ENCODE measurements at places on chromosomes 3 and 15.

DNA sequence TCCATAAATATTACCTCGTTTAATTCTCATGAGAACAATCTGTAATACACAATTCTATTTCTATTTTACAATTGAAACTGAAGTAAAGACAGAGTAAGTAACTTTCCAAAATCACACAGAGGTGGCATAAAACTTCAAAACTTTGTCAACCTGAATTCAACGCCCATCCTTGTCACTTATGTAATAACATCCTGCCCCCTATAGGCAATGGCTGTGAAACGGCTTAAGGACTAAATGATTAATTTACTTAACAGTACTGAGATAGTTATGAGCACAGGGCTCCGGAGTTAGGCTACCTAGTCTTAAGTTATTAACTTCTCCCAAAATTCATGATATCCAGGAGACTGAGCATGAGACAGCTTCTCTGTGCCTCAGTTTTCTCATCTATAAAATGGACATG, 293.1 kb upstream of the CHRM5 start:
- DNase-seq: peak; percentile 36

DNA sequence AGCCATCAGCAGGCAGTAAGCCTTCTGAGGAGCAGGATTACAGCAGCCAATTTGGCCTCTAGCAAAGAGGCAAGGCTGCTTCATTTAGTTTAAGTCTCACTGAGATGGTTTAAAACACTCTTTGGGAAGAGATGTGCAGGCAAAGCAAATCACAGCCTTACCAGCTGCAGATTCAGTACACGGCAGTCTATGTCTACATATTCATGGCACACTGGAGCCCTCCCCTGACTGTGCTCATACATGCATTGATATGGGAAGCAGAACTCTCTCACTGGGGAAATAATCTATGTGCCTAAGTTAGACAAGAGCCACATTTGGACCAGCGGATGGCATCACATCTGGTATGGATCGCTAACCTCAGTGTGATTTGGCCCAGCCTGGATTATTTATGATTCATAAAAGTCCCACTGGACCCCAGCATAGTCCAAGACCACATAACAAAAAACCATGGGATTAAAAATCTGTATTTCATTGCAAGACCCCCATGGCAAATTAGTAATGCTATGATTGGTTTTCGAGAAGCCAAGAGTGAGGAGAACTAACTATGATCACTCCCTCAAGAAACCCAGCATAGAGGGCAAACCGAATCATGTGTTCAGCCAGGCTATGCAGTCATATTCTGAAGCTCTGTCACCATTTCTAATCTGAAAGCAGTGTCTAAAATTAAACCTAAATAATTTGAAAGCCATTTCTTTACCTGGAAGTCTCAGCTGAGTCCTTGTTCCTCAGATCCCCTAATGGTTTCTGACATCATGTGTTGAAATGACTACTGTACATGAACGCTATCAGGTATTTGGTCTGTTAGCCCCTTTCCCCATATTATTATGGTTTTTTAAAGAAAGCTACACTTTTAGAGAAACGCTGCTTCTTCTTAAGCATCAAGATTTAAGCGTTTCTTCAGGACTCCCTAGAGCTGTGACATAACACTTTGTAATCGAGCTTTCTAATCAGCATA, 1.2 kb downstream of the PRICKLE2 start:
- peak; percentile 85 for DNase-seq

- no peak for DNase-seq
Measured at GRCh38 chr3:140465988-140466387, 211.9 kb upstream of the TRIM42 start.

DNA sequence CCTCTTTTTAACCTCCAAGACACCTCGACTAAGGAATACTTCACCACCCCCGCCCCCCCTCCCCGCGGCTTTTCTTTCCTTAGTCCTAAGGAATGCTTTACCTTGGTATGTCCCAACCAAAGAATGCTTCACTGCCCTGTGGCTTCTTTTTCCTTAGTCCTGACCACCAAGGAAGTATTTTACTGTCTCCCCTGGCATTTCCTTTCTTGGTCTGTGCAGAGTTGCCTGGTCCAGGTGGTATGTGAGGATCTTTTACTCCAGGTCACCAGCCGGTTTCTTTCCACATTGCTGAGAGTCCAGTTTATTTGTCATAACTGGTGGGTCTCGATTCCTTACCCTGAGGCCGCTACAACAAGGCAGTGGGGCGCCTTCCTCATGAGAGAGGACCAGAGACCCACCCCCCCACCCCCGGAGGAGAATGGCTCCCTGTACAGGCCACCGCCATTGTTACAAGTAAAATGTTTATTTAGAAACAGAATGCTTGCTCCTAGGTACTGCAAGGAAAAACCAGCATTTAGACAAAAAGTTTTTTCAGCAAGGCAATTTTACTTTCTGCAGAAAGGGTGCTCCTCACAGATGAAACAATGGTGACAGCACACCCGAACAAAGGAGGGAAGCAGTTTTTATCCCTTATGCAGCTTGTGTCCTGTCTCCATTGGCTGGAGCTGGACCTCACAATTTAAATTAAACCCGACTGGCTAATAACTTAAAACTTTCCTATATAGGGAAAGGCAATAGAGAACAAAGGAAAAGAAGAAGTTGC, 23.1 kb upstream of the MTHFS start:
- DNase-seq: no peak

GRCh38 chr15:70523616-70524015, 239.7 kb downstream of the UACA start:
- no peak for DNase-seq

GRCh38 chr3:188267790-188268335, 113.9 kb downstream of the LPP start:
- DNase-seq: no peak

GRCh38 chr3:17935222-17935621, 192.8 kb upstream of the TBC1D5 start:
- DNase-seq: peak; percentile 85

GRCh38 chr3:11495948-11496557, 147.7 kb downstream of the VGLL4 start:
- peak; percentile 64 for DNase-seq

GRCh38 chr3:188860147-188860546, 311.6 kb upstream of the TPRG1 start:
- no peak for DNase-seq

- no peak for DNase-seq
Measured at GRCh38 chr15:85568261-85568808, 187.9 kb downstream of the AKAP13 start.

GRCh38 chr3:96213393-96213792, 601.0 kb upstream of the EPHA6 start:
- no peak for DNase-seq

- DNase-seq: no peak
Measured at GRCh38 chr3:148021381-148021780, 612.2 kb downstream of the ZIC1 start.

GRCh38 chr3:138638641-138639040, 30.1 kb downstream of the FAIM start:
- no peak for DNase-seq

DNA sequence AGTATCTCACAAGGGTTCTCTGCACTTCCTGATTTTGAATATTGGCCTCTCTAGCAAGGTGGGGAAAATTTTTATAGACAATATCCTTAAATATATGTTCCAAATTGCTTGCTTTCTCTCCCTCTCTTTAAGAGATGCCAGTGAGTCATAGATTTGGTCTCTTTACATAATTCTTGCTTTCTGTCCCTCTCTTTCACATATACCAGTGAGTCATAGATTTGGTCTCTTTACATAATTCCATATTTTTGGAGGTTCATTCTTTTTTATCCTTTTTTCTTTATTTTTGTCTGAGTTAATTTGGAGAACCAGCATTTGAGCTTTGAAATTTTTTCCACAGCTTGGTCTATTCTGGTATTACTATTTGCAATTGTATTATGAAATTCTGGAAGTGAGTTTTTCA, 77.7 kb upstream of the NUDT16 start:
- no peak for DNase-seq

- no peak for DNase-seq
Measured at GRCh38 chr15:63110428-63111026, 11.1 kb upstream of the LACTB start.

GRCh38 chr3:13389378-13389777, 30.7 kb downstream of the NUP210 start:
- no peak for DNase-seq

DNA sequence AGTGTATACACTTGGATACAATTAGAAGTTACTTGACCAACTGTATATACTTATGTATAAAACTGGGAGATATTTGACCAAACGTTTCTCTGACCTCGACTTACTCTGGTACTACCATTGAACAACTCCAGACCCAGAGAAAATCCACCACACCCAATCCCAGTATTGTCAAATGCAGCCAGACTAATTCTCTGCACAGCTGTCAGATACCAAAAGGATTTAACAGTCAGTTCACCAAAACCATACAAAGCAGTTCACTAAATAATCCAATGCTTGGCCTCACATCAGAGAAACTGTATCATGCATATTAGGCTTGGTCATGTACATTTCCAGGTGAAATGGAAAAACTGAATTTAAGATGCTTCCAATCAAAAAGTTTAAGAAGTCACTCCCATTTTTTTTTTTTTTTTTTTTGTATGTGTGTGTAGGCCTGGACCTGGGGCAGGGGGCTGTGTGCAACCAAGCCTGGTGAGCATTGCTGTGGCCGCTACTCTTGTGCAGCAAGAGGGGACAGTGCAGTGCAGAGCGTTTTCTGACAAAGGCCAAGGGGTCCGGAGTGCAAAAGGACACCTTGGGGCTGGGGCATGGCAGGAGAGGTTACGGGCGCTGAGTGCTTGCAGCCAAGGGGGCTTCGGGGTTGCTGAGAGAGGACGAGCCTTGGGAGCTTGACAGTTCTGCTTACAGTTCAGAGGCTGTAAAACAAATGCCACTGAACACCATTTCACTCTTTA, 1.4 kb downstream of the TOMM70 start:
- DNase-seq: no peak

DNA sequence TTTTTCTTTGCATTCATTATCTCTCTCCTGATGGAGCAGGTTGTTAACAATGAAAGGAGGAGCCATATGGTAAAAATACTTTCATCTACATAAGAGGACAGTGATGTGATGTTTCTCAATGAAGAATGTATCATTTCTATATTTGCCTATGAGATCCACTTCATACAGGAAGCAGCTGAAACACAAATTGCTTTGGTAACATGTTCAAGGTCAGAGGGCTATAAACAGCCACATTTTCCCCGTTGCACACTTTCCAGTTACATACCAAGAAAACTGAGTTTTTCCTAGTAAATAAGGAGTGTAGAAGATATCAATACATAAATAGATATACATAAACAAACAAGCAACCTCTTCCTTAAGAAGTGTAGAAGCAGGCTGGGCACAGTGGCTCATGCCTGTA, 32.6 kb upstream of the GYG1 start:
- no peak for DNase-seq

DNA sequence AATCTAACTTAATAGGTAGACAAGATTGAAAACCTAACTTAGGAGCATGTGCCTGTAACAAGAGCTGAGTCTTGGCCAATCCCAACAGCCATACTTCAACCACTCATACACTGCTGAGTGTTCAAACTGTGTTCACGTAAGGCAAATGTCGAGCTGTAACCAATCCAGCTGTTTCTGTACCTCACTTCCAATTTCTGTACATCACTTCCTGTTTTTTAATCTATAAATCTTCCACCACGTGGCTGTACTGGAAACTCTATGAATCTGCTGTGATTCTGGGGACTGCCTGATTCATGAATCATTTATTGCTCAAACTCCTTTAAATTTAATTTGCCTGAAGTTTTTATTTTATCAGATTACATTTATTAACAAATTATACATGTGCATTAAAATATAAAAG, 44.6 kb upstream of the NEDD4 start:
- no peak for DNase-seq

- no peak for DNase-seq
Measured at GRCh38 chr15:26869628-26870027, 2.8 kb downstream of the GABRA5 start.

DNA sequence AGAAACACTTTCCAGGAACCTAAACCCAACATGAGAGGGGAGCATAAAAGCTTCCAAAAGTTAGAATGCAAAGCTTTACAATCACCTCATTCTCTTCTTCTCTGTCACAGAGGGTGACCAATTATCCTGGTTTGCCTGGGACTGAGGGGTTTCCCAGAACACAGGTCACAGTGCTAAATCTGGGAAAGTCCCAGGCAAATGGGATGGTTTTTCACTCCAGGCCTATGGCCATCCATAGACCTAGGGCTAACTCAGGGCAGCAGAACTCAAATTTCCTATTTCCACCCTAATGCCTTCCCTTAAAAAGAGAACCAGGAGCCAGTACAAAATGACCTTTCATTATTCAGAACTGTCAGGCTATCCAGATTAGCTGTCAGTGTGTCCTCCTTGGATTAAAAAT, 77.0 kb downstream of the TM4SF4 start:
- no peak for DNase-seq

GRCh38 chr3:98985431-98985830, 83.9 kb upstream of the DCBLD2 start:
- no peak for DNase-seq

GRCh38 chr15:39338251-39338650, 242.6 kb upstream of the THBS1 start:
- DNase-seq: no peak

GRCh38 chr3:175297216-175297615, 438.1 kb downstream of the NAALADL2 start:
- no peak for DNase-seq

DNA sequence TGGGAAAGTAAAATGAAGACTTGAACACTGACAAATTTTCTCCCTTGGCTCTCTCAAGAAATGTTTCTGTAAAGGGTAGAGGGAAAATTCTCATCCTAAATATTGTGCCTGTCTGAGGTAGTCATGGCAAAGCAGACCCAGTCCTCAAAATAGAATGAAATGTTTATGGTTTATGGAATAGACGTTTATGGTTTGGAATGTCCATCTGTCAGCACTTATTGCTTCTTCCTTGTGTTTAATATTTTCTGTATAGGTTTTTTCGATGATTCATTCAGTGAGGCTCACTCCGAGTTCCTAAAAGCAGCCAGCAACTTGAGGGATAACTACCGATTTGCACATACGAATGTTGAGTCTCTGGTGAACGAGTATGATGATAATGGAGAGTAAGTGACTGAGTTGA, 13.9 kb downstream of the ELL3 start:
- no peak for DNase-seq

DNA sequence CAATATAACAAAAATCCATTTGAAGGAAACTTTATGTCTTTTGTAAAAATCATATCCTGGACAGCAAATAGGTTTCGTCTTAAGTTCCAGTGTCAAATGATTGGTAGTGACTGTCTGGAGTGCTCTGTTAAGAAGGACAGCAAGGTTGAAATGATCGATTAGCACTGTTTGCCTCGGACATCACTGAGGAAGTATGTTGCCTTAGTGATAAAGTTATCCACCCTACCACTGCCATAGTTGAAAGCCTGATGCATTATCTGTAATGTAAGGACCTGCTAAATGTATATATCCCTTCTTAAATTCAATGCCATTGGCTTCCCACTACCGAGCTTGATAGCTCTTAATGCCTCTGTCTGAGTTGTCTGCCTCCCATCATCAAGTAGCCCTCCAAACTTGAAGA, 70.0 kb downstream of the CFAP20DC start:
- DNase-seq: no peak

GRCh38 chr3:125061170-125061569, 5.4 kb upstream of the HEG1 start:
- DNase-seq: no peak
